ENCODE measurements at places on chromosomes 16 and 17.

- DNase-seq: no peak
Observed at GRCh38 chr16:72139908-72140307, 32.0 kb downstream of the PMFBP1 start.

GRCh38 chr16:87939562-87940423 is 3.5 kb upstream of the CA5A start:
- no peak for DNase-seq

- no peak for DNase-seq
Observed at GRCh38 chr17:19770985-19771735, 23.1 kb upstream of the ALDH3A1 start.

DNA sequence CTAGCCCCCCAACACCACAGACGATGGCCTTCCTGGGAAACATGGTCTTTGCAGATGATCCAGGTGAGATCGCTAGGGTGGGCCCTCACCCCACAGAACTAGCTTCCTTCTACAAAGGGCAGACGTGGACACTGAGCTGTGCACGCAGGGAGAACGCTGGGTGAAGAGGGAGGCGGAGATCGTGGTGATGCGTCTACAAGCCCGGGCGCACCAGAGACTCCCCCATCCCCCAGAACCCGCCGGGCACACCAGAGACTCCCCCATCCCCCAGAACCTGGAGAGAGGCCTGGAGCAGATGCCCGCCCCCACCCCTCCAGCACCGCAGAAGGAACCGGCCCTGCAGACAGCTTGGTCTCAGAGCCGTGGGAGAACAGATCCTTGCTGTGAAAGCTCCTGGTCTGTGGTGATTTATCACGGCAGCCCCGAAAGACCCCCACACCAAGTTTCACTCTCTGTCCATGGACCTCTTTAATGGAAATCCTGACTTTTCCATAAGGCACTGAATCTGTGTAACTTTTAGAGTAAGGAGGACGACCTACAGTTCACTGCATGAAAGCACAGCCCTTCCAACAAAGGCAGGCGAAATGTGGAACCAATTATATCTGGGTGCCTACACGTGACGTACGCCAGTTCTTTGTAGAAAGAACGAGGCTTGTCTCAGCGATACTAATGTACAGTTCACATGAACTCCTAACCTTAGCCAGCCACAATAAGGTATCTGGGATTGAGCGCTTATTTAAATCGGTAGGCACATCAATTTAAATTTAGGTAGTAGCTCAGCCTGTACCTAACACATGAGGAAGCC is 88.5 kb downstream of the ANKRD11 start:
- no peak for DNase-seq

DNA sequence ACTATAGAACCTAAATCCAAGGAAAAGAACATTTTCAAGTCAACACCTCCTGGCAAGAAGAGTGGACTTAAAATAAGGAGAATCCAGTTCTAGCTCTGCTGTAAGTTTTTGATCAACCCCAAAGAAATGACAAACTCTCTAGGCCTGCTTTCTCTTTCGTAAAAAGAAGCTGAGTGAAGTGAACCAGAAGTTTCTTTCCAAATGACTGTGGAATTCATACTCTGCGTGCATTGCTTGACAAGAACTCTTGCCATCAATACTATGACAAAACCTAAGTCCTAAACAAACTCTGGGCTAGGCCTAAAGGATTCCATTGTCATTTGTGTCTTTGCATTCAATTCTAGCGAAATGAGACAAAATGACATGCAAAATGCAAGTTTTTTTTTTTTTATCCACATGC is 187.5 kb upstream of the SOX9 start:
- DNase-seq: no peak
